ENCODE measurements at places on chromosomes 7 and 10.

- DNase-seq = no peak
Observed at GRCh38 chr7:123155571-123155970, 44.2 kb downstream of the SLC13A1 start.

- DNase-seq = peak; percentile 84
Observed at GRCh38 chr10:45557275-45557905, 115.2 kb downstream of the ZFAND4 start.

- DNase-seq = no peak
Observed at GRCh38 chr7:20183086-20183485, 34.1 kb downstream of the MACC1 start.

GRCh38 chr10:126170371-126170770 lies 217.9 kb downstream of the ADAM12 start:
- DNase-seq = no peak

- no peak for DNase-seq
Observed at GRCh38 chr10:96431211-96431970, 72.6 kb upstream of the OPALIN start.

DNA sequence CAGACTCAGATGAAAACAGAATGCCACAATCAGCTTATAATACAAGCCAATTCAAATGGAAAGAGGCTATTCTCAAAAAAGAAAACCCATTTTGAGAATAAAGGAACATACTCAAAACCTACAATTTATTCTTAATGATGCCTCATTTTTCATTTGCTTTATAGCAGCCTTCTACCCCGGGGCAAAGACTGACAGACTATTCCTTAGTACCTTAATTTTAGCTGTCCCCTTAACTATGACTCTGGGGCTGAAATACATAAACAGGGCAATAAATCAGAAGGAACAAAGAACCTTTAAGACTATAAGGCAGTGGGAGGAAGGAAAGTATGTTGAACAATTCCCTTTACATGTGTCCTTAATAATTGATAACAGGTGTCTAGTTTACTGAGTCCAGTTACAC lies 76.8 kb downstream of the TMEM106B start:
- DNase-seq = no peak

DNA sequence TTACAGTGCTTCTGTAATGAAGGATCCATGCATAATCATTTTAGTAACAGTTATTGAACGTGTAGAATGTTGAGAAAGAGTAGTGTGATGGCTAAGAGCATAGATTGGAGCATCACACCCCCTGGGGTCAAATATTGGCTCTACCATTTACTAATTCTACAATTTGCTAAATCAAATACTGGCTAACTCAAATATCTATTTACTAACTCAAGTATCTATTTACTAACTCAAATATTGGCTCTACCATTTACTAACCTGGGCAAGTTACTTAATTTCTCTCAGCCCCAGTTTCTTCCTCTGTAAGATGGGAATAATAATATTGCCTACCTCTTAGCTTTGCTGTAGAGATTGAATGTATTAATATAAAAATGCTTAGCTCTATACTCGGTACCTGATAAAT lies 64.0 kb downstream of the CDK14 start:
- no peak for DNase-seq

DNA sequence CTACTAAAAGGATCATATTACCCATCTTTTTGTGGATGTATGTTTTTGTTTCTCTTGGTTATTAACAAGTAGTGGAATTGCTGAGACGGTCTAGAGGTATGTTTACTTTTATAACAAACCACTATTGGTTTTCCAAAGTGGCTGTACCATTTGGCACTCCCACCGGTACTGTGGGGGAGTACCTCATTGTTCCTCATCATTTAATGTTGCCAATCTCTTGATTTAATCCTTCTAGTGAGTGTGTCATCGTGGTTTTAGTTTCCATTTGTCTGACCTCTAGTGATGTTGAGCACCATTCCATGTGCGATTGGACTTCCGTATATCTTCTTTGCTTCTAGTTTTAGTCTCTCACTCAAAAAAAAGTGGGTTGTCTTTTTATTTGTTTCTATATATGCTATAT lies 50.4 kb downstream of the RBM33 start:
- DNase-seq = no peak

- no peak for DNase-seq
Observed at GRCh38 chr10:57880446-57881227, 387.1 kb downstream of the IPMK start.

DNA sequence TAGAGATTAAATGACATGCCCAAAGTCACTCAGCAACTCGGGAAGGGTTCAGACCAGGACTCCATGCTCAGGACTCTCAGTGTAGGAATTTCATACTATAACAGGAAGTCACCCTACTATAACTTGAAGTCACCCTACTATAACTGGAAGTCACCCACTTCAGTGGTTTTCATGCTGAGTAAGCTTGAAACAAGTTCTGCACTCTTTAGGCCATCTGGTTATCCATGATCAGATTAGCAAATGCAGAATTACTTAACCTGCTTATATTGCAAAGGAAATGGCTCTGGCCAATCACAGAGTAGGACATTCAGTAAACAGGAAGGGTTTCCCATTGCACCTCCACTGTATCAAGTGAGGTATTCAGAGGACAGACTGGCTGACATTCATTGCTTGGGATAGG lies 1240.4 kb downstream of the GATA3 start:
- peak; percentile 50 for DNase-seq

DNA sequence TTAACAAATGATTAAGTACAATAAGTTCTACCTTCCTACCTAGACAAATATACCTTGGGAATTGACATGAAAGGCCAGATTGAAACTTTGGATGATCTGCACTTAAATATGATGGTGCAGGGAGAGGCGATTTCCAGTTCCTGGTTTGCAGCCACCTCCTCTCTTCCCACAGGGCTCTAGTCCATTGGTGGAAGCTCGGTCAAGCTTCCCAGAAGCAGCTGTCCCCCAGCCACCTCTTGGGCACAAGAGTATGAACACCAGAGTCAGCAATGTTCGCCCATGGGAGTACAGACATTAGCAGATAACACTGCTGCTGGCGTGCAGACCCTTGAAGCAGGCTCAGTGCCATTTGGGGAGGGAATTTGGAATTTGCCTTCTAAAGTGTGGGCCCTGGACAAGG lies 1.5 kb upstream of the CPVL start:
- DNase-seq = no peak

- DNase-seq = no peak
Observed at GRCh38 chr7:120677535-120677934, 180.4 kb downstream of the TSPAN12 start.

DNA sequence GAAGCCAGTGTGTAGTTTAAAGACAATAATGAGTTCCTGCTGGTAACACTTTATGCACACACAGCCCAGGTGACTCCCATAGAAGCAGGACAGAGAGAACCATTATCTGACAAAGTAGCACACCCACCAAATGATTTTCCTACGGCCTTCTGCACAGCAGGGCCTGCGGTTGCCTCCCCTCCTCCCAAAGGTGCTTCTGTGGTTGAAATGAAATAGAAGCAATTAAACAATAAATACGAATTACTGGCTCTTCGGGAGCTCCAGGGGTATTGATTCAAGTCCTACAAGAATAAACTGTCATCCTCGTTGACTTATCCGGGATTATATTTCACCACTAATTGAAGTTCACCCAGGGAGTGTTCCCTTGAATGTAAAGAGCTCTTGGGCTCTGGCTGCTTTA lies 172.1 kb downstream of the ACTR3B start:
- no peak for DNase-seq
